C1 segment of cervical spinal cord (tissue), 14 donors: ENCODE measurements at places on chromosomes 6 and 20.

DNA sequence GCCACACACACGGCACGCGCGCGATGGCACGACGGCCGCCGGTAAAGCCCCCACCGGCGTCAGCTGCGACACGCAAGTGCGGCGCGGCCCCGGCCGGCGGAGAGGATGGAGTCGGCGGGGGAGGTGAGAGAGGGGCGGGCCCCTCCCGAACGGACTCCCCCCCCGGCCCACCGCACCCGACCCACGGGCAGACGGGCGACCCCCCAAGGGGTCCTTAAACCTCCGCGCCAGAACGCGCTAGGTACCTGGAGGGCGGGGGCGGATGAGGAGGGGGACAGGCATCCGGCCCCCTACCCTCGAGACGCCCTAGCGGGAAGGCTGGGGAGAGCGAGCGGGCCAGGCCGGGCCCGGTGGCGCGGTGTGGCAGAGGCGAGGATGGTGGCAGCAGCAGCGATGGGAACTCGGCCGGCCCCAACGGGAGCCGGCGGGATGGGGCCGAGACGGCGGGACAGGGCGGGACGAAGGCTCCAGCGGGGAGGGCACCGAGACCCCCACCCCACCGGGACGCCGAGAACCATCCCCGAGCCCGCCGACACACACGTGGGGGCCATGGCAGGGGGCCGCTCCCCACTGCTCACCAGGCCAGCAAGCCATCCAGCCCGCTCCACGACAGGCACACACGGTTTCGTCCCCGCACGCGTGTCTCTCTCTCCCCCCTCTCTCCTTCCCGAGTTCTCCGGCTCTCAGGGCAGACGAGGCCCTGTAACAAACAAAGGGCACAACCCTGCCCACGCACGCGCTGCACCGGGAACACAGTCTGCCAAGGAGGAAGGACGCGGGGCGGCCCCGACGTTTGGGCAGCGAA is 1515.4 kb upstream of the DEFB115 start:
- no peak for DNase-seq

GRCh38 chr6:20455251-20455940 is 53.7 kb downstream of the E2F3 start:
- DNase-seq = no peak

DNA sequence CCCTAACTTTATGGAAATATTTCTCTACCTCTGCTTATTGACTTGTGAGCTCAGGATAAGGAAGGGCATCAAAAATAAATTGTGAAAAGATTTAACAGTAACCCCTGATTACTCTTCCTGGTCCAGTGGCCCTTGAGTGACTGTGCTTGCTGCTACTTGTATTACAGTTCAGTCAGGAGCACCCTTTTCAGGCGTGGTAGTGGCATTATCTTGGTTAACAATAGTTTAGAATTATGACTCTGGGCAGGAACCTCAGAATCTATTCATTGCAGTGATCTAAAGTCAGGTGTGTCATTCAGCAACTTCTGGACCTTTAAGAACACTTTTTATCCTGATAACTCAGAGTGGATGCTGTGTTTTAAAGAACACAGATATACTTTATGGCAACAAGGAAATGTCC is 43.4 kb downstream of the FAM135A start:
- no peak for DNase-seq

DNA sequence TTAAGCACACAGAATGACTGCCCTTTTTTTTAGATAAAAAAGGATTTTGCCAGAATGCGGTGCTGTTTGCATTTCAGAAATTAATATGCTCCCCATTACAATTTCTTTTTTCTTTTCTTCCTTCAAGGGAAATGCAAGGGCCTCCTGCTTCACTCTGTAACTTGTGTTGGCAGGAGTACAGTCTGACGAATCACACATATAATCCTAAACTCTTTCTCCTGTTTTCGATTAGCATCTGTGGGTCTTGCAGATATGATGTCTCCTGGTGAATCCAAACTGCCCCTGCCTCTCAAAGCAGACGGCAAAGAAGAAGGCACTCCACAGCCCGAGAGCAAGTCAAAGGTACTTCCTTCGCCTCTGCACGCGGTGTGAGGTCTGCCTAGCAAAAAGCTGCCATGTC is 149.5 kb downstream of the TMEM242 start:
- no peak for DNase-seq

DNA sequence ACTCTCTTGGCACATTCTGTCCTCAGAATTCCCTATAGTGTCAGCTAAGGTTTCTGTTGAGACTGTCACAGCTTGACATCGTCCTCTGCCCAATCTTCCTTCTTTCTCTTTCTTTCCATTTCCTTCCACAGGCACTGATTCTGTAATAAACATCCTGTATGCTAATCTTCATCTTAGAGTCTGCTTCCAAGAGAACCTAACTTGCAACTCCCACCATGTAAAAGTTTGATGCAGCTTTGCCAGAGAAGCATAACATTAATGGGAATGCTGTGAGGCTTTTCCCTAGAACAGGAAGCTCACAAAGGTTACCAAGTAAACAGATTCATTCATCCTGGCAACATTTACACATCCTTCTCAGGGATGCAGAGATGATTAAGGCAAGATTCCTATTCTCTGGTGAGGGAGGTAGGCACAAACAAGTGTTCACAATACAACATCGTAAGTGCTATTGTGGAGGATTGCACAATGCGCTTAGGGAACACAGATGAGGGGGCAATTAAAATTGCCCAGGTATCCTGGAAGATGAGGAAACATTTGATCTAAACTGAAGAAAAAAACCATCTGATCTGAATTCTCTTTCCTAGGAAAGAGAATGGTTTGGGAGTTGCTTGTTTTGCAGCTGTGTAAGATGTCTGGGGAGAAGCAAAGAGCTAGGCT is 74.7 kb downstream of the GRM1 start:
- no peak for DNase-seq

DNA sequence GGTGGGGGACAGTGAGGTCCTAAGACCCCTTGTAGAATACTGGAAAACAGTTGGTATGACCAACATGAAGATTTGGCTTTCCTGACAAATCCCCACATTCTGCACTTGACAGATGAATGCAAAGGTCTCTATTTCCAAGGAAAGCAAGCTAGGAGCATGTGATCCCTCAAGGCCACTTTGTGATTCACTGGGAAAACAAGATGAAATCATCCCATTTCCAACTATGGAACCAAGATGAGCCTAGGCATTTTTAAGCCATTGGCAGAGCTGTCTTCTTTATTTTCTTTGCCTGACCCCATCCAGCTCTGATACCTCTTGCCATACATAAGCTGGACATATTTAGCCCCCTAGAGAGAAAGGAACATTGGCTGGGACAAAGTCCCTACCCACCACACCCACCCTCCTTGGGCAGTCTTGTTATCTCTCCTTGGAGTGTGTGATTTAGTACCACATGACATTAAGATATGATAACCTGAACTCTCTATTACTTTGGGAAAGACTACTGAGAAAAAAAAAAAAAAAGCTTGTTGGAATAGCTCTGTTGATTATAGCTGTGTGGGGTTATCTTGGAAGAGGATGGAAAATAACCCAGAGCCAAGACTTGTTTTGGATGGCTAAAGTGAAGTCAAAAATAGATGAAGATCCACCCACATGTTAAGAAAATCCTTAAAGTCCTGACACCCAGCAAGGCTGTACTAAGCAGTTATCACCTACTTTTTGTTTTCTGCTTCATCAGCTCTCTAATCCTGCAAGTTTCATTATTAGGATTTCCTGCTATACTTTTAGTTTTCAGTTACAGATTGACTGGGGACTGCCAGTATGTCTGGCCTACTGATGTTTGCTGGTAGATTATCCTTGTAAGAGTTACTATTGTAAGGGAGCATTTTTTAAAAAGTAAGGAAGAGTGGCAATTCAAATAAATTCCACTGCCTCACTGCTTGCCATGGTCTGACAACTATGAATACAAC is 90.1 kb upstream of the PREP start:
- DNase-seq = no peak

GRCh38 chr6:140230282-140230681 is 855.8 kb upstream of the CITED2 start:
- no peak for DNase-seq

- DNase-seq = no peak
Measured at GRCh38 chr6:133277900-133278545, 36.9 kb downstream of the EYA4 start.

DNA sequence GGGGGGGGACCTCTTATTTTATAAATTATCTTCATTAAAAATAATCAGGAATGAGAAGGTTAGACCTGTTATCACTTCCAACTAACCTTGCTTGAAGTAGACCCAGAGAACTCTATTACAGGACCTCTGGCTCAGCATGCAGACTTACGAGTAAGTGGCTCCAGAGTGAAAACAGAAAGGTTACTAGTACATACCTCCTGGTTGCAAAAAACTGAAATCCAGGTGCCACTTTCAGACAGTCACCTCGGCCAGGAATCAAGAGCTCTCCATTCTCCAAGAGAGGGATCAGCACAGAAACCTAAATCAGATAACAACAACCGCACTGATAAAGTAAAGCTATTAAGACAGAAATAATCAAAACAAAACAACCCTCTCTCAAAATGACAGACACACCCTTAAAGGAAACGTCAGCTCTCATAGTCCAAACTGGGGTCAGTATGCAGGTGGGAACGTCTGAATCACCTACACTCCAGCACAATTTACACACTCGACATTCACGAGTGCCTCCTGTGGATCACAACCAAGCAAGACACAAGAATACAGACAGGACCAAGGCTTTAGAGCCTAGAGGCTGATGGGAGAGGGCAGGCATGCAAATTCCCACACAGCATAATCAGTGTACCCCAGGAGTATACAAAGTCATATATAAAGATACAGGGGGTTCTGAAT is 31.8 kb downstream of the MDN1 start:
- DNase-seq = no peak

DNA sequence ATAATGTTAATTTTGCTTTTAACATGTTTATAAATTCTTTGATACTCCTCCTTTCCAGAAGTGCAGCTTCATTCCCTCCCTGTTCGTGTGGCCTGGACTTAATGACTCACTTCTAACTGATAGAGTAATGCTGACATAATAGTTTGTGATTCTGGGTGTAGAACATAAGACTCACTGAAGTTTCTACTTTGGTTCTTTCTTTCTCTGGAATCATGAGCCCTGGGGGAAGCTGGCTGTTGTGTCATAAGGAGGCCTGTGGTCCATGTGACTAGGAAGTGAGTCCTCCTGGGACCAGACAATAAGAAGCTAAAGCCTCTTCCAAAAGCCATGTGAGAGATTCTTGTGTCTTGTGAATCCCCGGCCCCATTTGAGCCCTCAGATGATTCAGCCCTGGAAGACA is 30.5 kb upstream of the HLA-G start:
- DNase-seq = no peak

GRCh38 chr6:5422321-5422915 is 161.1 kb downstream of the FARS2 start:
- no peak for DNase-seq

DNA sequence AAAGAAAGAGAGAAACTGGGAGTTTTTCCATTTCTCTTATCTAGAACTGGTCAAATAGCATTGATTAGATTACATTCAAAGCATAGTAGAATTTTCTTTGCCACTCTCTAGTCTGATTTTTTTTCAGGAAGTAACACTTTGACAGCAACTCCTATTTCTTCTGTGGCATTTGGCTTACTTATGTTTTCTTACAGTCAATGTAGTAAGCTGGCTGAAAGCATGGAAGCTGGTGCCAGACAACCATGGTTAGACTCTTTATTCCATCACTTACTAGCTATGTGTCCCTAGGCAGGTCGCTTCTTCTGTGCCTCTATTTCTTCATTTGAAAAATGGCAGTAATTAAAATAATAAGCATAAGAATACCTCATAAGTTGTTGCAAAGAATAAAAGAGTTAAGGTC is 54.2 kb upstream of the OPRM1 start:
- no peak for DNase-seq

GRCh38 chr6:4920914-4921410 is 82.9 kb downstream of the RPP40 start:
- no peak for DNase-seq

- no peak for DNase-seq
Measured at GRCh38 chr6:126033696-126034095, 47.4 kb downstream of the TRMT11 start.

- no peak for DNase-seq
Measured at GRCh38 chr6:134609716-134610261, 291.9 kb upstream of the SGK1 start.
